ENCODE measurements at places on chromosomes 1 and 21.

DNA sequence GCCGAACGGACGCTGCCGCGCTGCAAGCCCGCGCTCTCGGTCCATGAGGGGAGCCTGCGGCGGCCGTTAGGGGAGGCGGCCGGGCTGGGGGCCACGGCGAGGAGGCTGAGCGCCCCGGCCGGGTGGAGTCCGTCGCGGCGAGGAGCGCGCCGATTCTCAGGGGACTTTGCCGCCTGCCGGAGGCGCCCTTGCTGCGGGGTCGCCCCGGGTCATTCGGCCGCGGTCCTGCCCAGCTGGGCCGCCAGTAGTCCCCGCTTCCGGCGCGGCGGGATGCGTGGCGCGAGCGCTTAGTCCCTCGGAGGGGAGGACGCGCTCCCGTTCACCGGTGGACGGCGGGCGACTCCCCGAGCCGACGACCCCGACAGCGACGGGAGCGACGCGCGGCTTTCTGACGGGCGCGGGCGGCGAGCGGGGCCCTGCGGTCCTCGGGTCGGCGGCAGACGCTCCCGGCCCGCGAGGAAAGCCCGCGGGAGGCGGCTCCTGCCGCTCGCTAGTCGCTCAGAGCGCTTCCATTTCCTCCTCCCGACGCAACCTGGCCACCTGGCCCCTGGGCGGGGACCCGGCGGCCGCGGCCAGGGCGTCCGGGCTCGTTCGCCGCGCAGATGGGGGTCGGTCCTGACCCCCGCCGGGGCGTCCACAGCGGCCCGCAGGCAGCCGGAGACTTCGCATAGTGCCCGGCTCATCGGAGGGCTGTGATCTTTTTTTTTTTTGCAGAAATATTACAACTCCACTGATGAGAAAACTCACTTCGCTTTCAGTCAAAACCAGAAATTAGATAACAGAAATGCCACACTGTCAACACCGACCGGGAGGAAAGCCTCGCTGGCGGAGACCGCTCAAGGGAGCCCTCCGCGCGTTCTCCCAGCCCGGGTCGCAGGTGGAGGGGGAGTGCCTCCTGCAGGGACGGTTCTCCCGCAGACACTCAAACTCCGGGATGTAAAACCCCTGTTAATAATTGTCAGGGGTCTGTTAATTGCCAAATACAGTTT, 641 bp upstream of the ZBTB21 start:
- H3K4me3 ChIP-seq, result peak overlapping the region; percentile 83
- DNase-seq, result peak; percentile 50
- H3K27me3 ChIP-seq, result peaks cover 5% of the 10 kb centered on the region
- H3K36me3 ChIP-seq, result peaks cover 23% of the 10 kb centered on the region
- H3K27ac ChIP-seq, result peak overlapping the region; percentile 83

- H3K4me3 ChIP-seq, result peak overlapping the region; percentile 77
- H3K36me3 ChIP-seq, result peaks cover 15% of the 10 kb centered on the region
- no peaks in the 10 kb centered on the region for H3K27me3 ChIP-seq
- DNase-seq, result peak; percentile 81
Measured at GRCh38 chr21:46425571-46425970, 33.1 kb upstream of the DIP2A start.

- no peak for DNase-seq
- H3K27me3 ChIP-seq, result no peaks in the 10 kb centered on the region
- H3K4me1 ChIP-seq, result no peaks in the 10 kb centered on the region
- H3K36me3 ChIP-seq, result no peaks in the 10 kb centered on the region
- no peak overlapping the region for H3K27ac ChIP-seq
Measured at GRCh38 chr1:54581621-54582035, 33.6 kb downstream of the ACOT11 start.

GRCh38 chr1:246919902-246920301, 11.8 kb downstream of the AHCTF1 start:
- no peak overlapping the region for H3K27ac ChIP-seq
- no peak overlapping the region for H3K4me3 ChIP-seq
- peaks cover 33% of the 10 kb centered on the region for H3K4me1 ChIP-seq
- no peaks in the 10 kb centered on the region for H3K27me3 ChIP-seq
- no peak for DNase-seq
- peaks cover 26% of the 10 kb centered on the region for H3K36me3 ChIP-seq

- peak overlapping the region; percentile 98 for H3K27ac ChIP-seq
- no peak for DNase-seq
- H3K36me3 ChIP-seq, result peaks cover 4% of the 10 kb centered on the region
- peaks cover 2% of the 10 kb centered on the region for H3K27me3 ChIP-seq
- peak overlapping the region; percentile 94 for H3K4me3 ChIP-seq
- H3K4me1 ChIP-seq, result peaks cover 67% of the 10 kb centered on the region
Measured at GRCh38 chr21:41926117-41926806, 27.6 kb downstream of the C2CD2 start.

DNA sequence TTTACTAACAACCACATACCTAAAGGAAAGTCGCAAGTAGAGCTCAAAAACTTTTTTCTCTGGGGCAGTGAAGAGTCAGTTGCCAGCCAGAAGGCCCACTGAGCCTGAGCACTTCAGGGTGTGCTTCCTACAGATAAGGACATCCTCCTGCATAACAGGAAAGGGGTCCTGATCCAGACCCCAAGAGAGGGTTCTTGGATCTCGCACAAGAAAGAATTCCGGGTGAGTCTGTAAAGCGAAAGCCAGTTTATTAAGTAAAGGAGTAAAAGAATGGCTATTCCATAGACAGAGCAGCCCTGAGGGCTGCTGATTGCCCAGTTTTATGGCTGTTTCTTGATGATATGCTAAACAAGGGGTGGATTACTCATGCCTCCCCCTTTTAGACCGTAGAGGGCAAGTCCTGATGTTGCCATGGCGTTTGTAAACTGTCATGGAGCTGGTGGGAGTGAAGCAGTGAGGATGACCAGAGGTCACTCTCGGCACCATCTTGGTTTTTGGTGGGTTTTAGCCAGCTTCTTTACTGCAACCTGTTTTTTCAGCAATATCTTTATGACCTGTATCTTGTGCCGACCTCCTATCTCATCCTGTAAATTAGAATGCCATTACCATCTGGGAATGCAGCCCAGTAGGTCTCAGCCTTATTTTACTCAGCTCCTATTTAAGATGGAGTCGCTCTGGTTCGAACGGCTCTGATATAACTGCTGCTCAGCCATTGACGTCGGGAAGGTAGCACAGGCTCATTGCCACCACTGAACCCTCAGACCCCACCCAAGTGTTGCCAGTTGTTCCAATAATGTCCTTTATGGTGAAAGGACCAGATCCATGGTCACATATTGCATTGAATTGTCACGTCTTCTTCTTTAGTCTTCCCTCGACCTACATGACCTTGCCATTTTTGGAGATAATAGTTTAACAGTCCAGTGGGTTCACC, 96.6 kb upstream of the ERRFI1 start:
- H3K36me3 ChIP-seq, result no peaks in the 10 kb centered on the region
- H3K27me3 ChIP-seq, result peaks cover 44% of the 10 kb centered on the region
- no peak overlapping the region for H3K27ac ChIP-seq
- H3K4me1 ChIP-seq, result peaks cover 9% of the 10 kb centered on the region
- H3K4me3 ChIP-seq, result no peak overlapping the region

- peaks cover 7% of the 10 kb centered on the region for H3K4me1 ChIP-seq
- no peaks in the 10 kb centered on the region for H3K36me3 ChIP-seq
- no peak for DNase-seq
- peaks cover 16% of the 10 kb centered on the region for H3K27me3 ChIP-seq
- H3K4me3 ChIP-seq, result no peak overlapping the region
Measured at GRCh38 chr1:244346972-244347618, 104.6 kb downstream of the ADSS2 start.

GRCh38 chr1:29756498-29756897, 520.2 kb downstream of the PTPRU start:
- peaks cover 6% of the 10 kb centered on the region for H3K27me3 ChIP-seq
- no peaks in the 10 kb centered on the region for H3K36me3 ChIP-seq
- no peaks in the 10 kb centered on the region for H3K4me1 ChIP-seq

DNA sequence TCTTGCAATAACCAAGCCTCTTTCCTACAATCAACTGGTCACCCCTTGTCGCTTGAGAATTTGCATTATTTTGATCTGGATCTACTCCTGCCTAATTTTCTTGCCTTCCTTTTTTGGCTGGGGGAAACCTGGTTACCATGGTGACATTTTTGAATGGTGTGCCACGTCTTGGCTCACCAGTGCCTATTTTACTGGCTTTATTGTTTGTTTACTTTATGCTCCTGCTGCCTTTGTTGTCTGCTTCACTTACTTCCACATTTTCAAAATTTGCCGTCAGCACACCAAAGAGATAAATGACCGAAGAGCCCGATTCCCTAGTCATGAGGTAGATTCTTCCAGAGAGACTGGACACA, 743 bp downstream of the GPR52 start:
- no peak overlapping the region for H3K4me3 ChIP-seq
- H3K4me1 ChIP-seq, result no peaks in the 10 kb centered on the region
- DNase-seq, result no peak
- H3K27me3 ChIP-seq, result no peaks in the 10 kb centered on the region
- H3K27ac ChIP-seq, result no peak overlapping the region

DNA sequence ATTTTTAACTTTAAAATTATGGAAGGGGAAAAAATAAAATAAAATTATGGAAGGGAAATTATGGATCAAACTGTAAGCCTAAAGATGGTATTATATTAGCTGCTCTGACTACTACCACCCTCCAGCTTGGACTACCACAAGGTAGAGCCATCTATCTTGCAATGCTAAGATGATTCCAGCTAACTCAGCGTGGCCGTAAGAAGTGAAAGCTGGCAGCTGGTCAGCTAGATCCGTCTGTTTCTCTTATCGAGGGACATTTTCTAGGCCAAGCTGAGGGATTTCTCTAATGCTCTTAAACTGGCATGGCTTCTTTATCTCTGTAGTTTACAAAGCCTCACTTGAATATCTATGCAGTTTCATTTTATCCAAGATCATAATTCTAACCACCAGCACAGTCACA, 31.5 kb downstream of the LYST start:
- peaks cover 21% of the 10 kb centered on the region for H3K36me3 ChIP-seq
- no peak for DNase-seq
- H3K4me3 ChIP-seq, result no peak overlapping the region
- peaks cover 29% of the 10 kb centered on the region for H3K4me1 ChIP-seq
- H3K27ac ChIP-seq, result no peak overlapping the region
- no peaks in the 10 kb centered on the region for H3K27me3 ChIP-seq

DNA sequence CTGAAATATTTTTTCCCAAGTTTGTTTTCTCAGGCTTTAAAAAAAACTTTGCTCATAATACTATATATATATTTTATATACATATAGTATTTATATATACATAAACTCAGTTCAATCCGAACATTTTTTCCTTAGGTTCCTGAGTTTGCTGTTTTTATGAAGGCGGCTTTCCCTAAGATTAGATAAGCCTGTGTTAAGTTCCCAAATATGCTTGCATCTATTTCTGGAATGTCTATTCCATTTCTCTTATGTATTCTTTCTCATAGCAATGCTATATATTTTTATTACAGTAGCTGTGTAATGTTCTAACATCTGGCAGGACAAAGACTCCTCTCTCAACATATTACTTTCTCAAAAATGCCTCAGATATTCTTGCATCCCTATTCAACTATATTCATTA, 45.9 kb downstream of the ADSS2 start:
- no peak overlapping the region for H3K4me3 ChIP-seq
- H3K27ac ChIP-seq, result no peak overlapping the region
- no peak for DNase-seq
- no peaks in the 10 kb centered on the region for H3K27me3 ChIP-seq

DNA sequence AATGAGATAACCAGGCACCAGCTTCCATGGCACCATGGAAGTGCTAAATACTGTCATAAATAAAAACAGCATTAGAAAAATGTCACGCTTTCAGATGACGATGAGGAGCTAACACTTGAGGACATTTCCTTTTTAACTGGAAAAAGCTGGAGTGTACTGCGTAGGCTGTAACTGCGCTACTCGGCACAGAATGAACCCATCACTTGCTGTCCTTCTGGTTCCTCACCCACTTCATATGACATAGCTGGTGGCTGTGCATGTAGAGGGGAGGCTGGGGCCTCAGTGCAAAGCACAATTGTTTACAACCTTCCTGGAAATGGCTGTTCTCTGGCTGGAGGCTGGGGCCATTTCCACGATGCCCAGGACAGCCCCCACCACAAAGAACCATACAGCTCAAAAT, 55.7 kb downstream of the NTPCR start:
- no peaks in the 10 kb centered on the region for H3K27me3 ChIP-seq
- H3K27ac ChIP-seq, result no peak overlapping the region
- H3K4me1 ChIP-seq, result no peaks in the 10 kb centered on the region
- no peak overlapping the region for H3K4me3 ChIP-seq
- H3K36me3 ChIP-seq, result peaks cover 22% of the 10 kb centered on the region

- peak; percentile 74 for DNase-seq
- no peaks in the 10 kb centered on the region for H3K27me3 ChIP-seq
- H3K4me1 ChIP-seq, result no peaks in the 10 kb centered on the region
Measured at GRCh38 chr1:16727190-16728111, 12.9 kb upstream of the RNU1-4 start.

DNA sequence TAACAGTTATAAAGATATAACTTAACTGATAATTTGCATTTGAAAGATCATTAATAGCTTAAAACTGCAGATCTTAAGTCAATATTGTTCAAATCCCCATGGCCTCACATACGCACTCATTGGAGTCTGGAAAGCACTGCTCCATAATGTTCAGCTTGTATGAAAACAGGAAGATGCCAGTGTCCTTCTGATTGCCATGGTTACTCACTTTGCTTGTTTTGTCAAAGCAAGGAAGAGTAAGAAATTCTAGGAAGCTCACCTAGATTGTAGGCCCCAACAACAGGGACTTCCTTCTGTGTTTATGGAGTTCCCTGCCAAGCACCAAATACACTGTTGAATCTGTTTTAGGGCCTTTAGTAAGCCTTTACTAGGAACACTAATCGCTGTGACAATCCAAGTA, 10.9 kb downstream of the GAS5 start:
- no peak overlapping the region for H3K4me3 ChIP-seq
- H3K27ac ChIP-seq, result no peak overlapping the region
- H3K27me3 ChIP-seq, result peaks cover 2% of the 10 kb centered on the region
- peaks cover 7% of the 10 kb centered on the region for H3K4me1 ChIP-seq
- no peak for DNase-seq

- H3K27ac ChIP-seq, result no peak overlapping the region
- DNase-seq, result peak; percentile 65
- peaks cover 11% of the 10 kb centered on the region for H3K4me1 ChIP-seq
- H3K36me3 ChIP-seq, result peaks cover 2% of the 10 kb centered on the region
- H3K4me3 ChIP-seq, result peak overlapping the region; percentile 81
Measured at GRCh38 chr1:27726173-27727044, 648 bp downstream of the FAM76A start.

DNA sequence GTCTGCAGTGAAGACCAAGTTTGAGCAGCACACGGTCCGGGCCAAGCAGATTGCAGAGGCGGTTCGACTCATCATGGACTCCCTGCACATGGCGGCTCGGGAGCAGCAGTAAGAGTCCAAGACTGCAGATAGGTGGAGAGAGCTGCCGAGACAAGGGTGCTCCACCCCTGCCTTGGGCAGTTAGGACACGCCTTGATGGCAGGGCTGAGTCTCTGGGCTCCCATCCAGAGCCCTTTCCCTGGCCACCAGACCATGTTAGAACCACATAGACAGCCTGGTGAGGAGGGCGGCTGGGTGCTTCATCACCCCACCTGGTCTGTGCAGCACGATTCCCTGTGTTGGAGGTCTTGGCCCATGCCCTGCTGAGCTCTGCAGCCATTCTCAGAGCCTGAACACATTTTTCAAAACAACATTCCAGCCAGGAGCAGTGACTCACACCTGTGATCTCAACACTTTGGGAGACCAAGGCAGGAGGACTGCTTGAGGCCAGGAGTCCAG, 17.3 kb upstream of the MIIP start:
- peaks cover 24% of the 10 kb centered on the region for H3K36me3 ChIP-seq
- no peaks in the 10 kb centered on the region for H3K27me3 ChIP-seq
- no peak overlapping the region for H3K4me3 ChIP-seq
- no peak for DNase-seq
- H3K4me1 ChIP-seq, result no peaks in the 10 kb centered on the region

Measured in activated naive CD8-positive, alpha-beta T cell treated with anti-CD3 and anti-CD28 coated beads for 36 hours (primary cell).